ENCODE measurements at places on chromosomes 13 and 19. TPM values are rescaled to one million over a fixed set of nuclear protein-coding genes. Genes with fewer than 3 reads are reported as not detected.

Gene LILRB1
- not detected for total RNA-seq

Gene PNMA8A
- total RNA-seq, result not detected

Gene CERS1
- 0.18 TPM for total RNA-seq

Gene LRRC63
- total RNA-seq, result 0.71 TPM

Gene ATP4A
- total RNA-seq, result not detected

Gene ARHGAP33
- total RNA-seq, result 29.1 TPM

Gene KLF5
- 1.3 TPM for total RNA-seq

Gene ATP8A2
- total RNA-seq, result 0.11 TPM

Gene TEX29
- 0.46 TPM for total RNA-seq

Gene ZNF793
- total RNA-seq, result 0.66 TPM

Gene KLHL1
- not detected for total RNA-seq

Gene ZNF844
- 2.0 TPM for total RNA-seq

Gene ADPRHL1
- 0.64 TPM for total RNA-seq

Gene LIPE
- 35.2 TPM for total RNA-seq

Gene PDE4A
- 105 TPM for total RNA-seq

Gene RGCC
- total RNA-seq, result 79.3 TPM

Gene PSG3
- total RNA-seq, result not detected

Gene SBSN
- not detected for total RNA-seq

Gene SMIM44
- total RNA-seq, result not detected

Gene PNMA8B
- total RNA-seq, result not detected

Gene BCAM
- total RNA-seq, result not detected

Gene ZNF221
- 0.92 TPM for total RNA-seq

Gene CEACAM16
- total RNA-seq, result not detected

Gene PEAK3
- 0.18 TPM for total RNA-seq

Gene NLRP5
- total RNA-seq, result not detected

Gene OVOL3
- total RNA-seq, result not detected

Gene ZNF135
- not detected for total RNA-seq

Gene FBL
- 547 TPM for total RNA-seq

Gene MAG
- 0.37 TPM for total RNA-seq

Gene GFY
- not detected for total RNA-seq

Gene LYPD3
- total RNA-seq, result 3.0 TPM

Gene TMC4
- 0.16 TPM for total RNA-seq

Gene USHBP1
- not detected for total RNA-seq

Gene FPR3
- not detected for total RNA-seq

Gene SMIM17
- not detected for total RNA-seq

Gene MYPOP
- total RNA-seq, result 7.3 TPM

Gene TMEM150B
- 0.46 TPM for total RNA-seq
